ENCODE measurements at places on chromosomes 4 and X.
A peak's percentile ranks its signal among the peaks of the same experiment; 100 is the strongest.

DNA sequence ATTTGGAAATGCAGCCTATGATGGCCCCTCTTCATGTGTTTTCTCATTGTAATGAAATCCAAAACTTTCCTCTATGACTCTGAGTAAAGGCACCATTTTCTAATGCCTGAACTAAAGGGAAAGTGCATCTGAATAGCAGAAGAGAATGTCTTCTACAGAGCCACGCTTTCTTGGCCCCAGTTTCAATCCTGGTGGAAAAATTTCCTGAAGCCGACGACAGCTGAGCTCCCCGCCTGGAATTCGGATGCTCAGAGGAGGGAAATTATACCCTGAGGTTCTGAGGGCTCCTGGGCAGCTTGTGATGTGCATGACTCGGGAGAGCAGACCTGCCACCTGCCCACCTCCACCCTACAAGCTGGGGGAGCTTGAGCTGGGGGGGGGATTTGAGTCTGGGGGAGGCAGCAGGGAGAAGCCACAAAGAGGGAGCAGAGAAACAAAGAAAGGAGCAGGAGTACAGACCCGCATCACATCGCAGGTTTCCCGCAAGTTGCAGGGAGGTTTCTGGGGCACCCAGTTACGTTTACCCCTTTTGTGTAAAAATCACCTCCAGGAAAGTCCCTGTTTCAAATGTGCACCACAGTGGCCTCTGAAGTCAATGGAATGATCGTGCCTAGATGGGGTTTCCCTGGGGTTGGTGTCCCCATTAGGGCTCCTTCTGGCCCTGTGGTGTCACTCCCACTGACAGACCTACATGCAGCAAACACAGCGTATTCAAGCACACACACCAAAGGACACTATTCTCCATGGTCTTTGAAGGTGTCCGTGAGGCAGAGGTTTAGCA, 145.6 kb upstream of the RBPJ start:
- DNase-seq, result no peak
- H3K27ac ChIP-seq, result no peak overlapping the region
- peaks cover 13% of the 10 kb centered on the region for H3K4me1 ChIP-seq

GRCh38 chr4:123506011-123506695, 109.6 kb downstream of the SPRY1 start:
- H3K27me3 ChIP-seq, result no peaks in the 10 kb centered on the region
- peak overlapping the region; percentile 91 for H3K27ac ChIP-seq
- DNase-seq, result no peak
- no peaks in the 10 kb centered on the region for H3K36me3 ChIP-seq
- H3K4me3 ChIP-seq, result peak overlapping the region; percentile 80

- H3K27ac ChIP-seq, result no peak overlapping the region
- H3K36me3 ChIP-seq, result no peaks in the 10 kb centered on the region
- no peak for DNase-seq
These were observed 248.6 kb downstream of the ADAMTS3 start for GRCh38 chr4:72320223-72320948.

- peak within 1 kb of the TSS; percentile 92 for H3K4me3 ChIP-seq
- H3K36me3 ChIP-seq, result peaks cover under 1% of the 10 kb centered on the region
- peak within 1 kb of the TSS; percentile 99 for H3K27ac ChIP-seq
- peaks cover 22% of the 10 kb centered on the region for H3K4me1 ChIP-seq
These were observed at the start of gene STAG2 for GRCh38 chrX:123961268-123962005. Gene STAG2 (plus strand): TSS chrX:123961706. CDS start chrX:124022628, 60,922 bp downstream.

DNA sequence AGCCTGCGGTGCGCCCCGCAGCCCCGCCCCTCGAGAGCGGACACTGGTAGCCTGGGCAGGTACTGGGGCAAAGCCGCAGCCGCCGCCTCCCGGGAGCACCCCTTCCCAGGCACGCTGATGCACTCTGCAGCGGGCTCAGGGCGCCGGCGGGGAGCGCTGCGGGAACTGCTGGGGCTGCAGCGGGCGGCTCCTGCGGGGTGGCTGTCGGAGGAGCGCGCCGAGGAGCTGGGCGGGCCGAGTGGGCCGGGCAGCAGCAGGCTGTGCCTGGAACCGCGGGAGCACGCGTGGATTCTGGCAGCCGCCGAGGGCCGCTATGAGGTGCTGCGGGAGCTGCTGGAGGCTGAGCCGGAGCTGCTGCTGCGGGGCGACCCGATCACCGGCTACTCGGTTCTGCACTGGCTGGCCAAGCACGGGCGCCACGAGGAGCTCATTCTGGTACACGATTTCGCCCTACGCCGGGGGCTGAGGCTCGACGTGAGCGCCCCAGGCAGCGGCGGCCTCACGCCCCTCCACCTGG, 401 bp downstream of the SOWAHD start:
- H3K36me3 ChIP-seq, result no peaks in the 10 kb centered on the region
- H3K27me3 ChIP-seq, result peaks cover 19% of the 10 kb centered on the region
- peak; percentile 56 for DNase-seq
- peaks cover 21% of the 10 kb centered on the region for H3K4me1 ChIP-seq
- H3K4me3 ChIP-seq, result peak overlapping the region; percentile 53

DNA sequence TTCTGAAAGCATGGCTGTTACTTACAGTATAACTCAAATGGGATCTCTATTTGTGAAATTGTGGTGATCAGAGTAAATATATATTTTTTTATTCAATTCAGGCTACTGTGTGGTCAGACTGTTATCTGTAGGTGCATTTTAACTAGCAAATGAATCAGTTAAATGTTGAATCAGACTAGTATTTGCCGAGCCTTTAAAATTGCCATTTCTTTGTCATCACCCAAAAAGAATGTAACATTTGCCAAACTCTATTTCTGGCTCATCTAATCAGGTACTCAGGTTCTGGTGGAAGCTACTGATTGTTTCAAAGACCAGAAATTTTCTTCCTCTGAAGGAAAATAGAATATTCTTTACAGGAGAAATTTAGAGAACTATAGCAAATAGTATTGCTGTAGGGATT, 1.8 kb upstream of the NAA15 start:
- DNase-seq, result no peak
- H3K4me3 ChIP-seq, result peak overlapping the region; percentile 100
- H3K27me3 ChIP-seq, result no peaks in the 10 kb centered on the region
- H3K27ac ChIP-seq, result peak overlapping the region; percentile 100
- peaks cover 44% of the 10 kb centered on the region for H3K4me1 ChIP-seq

- H3K36me3 ChIP-seq, result no peaks in the 10 kb centered on the region
- H3K4me3 ChIP-seq, result no peak overlapping the region
- peaks cover 16% of the 10 kb centered on the region for H3K4me1 ChIP-seq
- no peak for DNase-seq
These were observed 163.5 kb upstream of the GYPA start for GRCh38 chr4:144304025-144304424.

DNA sequence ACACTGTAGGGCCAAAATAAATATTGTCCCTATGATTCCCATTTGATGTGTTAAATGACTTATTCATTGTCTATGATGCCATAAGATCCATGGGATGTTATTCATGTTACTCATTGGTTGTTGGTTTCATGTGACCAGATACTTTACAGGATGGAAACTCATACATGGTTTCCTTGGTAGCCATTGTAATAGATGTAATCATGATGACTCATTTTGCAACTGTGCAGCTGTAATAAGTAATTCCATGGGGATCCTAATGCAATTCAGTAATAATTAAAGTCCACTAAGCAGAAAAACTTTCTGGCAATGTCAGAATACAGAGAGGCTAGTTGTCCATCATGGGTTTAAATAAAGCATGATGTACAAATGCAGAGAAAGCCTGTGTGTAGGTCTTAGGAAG, 389.7 kb upstream of the NR3C2 start:
- H3K27ac ChIP-seq, result no peak overlapping the region
- H3K36me3 ChIP-seq, result no peaks in the 10 kb centered on the region
- H3K4me3 ChIP-seq, result no peak overlapping the region
- H3K27me3 ChIP-seq, result no peaks in the 10 kb centered on the region

GRCh38 chr4:82560853-82561785, 669 bp downstream of the TMEM150C start:
- no peaks in the 10 kb centered on the region for H3K36me3 ChIP-seq
- peak overlapping the region; percentile 44 for H3K27ac ChIP-seq
- H3K27me3 ChIP-seq, result peaks cover 27% of the 10 kb centered on the region
- peak; percentile 31 for DNase-seq

DNA sequence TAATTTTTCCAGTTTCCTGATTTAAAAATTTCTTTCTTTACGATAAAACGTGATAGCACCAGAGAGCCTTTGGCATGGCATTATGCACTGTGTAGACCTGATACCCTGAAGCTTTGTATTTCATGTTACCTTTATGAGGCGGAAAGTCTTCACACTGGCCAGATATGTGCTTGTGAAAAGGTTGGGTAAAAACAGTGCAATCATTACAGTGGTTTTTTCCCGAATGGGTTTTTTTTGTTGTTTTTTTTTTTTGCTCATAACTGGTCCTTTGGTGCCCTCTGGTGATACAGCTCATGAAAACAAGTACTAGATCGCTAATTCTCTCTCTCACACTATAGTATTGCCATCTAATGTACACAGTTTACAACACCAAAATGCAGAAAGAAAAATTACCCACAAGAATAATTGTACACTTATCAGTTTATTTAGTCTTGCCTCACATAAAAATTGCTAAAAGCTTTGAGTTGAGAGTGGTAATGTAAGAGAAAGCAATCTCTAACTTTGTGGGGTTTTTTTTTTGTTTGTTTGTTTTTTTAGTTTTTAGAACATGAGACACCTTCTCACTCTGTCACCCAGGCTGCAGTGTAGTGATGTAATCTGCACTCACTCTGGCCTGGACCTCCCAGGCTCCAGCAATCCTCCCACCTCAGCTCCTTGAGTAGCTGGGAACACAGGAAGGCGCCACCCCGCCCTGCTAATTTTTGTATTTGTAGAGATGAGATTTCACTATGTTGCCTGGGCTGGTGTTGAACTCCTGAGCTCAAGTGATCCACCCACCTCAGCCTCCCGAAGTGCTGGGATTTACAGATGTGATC, 21.3 kb downstream of the SPCS3 start:
- no peak for DNase-seq
- peaks cover 10% of the 10 kb centered on the region for H3K4me1 ChIP-seq
- no peak overlapping the region for H3K27ac ChIP-seq
- H3K27me3 ChIP-seq, result no peaks in the 10 kb centered on the region

DNA sequence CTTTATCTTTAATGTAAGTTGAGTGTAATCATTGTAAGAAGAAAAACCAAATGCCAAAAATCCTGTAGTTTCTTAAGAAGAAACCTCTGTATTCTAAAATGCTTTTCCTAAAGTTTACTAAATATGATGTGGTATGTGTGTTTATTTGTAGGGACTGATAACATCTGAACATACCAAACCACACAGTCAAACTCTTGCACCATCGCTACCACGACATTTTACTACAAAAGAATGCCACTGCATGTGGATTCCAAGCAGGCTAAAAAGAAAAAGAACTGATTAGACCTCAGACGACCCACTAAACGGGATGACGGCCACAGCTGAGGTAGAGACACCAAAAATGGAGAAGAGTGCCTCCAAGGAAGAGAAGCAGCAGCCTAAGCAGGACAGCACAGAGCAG, 46.1 kb downstream of the LAS1L start:
- no peak for DNase-seq
- no peaks in the 10 kb centered on the region for H3K27me3 ChIP-seq
- no peak overlapping the region for H3K4me3 ChIP-seq
- no peak overlapping the region for H3K27ac ChIP-seq
- no peaks in the 10 kb centered on the region for H3K36me3 ChIP-seq

GRCh38 chrX:129316461-129316860, 206.8 kb downstream of the SMARCA1 start:
- H3K4me3 ChIP-seq, result no peak overlapping the region
- H3K27me3 ChIP-seq, result no peaks in the 10 kb centered on the region
- no peak for DNase-seq
- peaks cover 2% of the 10 kb centered on the region for H3K36me3 ChIP-seq

DNA sequence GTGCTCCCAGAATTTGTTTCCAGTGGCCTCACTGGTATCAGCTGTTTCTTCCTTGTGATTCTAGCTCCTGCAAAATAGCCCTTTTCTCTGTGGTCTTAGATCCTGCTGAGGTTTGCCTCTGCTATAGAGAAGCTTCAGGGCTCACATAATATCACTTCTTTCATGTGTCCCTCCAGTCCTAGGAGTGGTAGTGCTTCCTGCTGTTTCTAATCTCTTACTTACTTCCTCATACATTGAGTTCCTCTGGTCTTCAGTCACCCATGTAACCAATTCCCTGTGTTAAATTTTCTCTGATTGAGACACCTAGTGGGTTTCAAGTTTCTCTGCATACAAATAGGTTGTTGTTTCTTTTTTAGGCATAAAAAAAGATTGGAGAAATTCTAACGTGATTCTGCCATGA, 1567.9 kb downstream of the ARAP2 start:
- H3K36me3 ChIP-seq, result no peaks in the 10 kb centered on the region
- no peaks in the 10 kb centered on the region for H3K4me1 ChIP-seq
- no peaks in the 10 kb centered on the region for H3K27me3 ChIP-seq
- no peak overlapping the region for H3K4me3 ChIP-seq
- no peak overlapping the region for H3K27ac ChIP-seq
- DNase-seq, result no peak

- no peak for DNase-seq
- H3K4me3 ChIP-seq, result no peak overlapping the region
- H3K27ac ChIP-seq, result no peak overlapping the region
- H3K36me3 ChIP-seq, result no peaks in the 10 kb centered on the region
These were observed 310.6 kb upstream of the AADAT start for GRCh38 chr4:170400361-170400760.

GRCh38 chr4:152243896-152244595, 291.8 kb downstream of the FBXW7 start:
- no peak for DNase-seq
- H3K4me1 ChIP-seq, result peaks cover 25% of the 10 kb centered on the region
- no peaks in the 10 kb centered on the region for H3K36me3 ChIP-seq
- H3K27me3 ChIP-seq, result no peaks in the 10 kb centered on the region
- no peak overlapping the region for H3K27ac ChIP-seq
- H3K4me3 ChIP-seq, result no peak overlapping the region

DNA sequence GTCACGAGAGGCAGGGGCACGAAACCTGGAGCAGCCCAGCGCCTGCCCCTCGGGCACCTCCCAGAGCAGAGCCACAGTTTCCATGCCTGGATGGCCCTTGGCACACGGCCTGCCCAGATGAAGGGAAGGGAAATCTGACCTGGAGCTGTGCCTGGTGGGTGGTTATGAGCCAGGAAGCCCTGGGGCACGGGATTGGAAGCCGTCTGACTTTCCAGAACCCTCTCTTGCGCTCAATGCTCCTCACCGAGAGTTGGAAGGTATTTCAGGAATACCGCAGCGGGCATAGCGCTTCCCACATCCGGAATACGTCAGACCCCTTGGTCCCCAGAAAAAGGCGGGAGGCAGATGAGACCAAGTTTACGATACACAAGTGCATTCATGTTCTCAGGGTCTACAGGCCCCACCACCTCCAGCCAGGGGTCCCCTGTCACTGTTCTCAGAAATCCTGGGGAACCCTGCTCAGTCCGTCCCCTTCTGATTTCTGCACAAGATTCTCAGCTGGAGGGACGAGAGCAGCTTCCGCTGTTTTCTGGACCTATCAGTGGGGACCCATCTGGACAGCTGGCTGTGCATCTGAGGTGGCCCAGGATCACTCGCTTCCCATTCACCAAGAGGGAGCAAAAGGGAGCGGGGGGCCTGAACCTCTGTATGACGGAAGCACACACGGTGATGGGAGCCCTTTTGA, 172.9 kb downstream of the AFAP1 start:
- no peak for DNase-seq
- peaks cover 6% of the 10 kb centered on the region for H3K4me1 ChIP-seq
- H3K36me3 ChIP-seq, result peaks cover 35% of the 10 kb centered on the region
- H3K4me3 ChIP-seq, result no peak overlapping the region
